COLO829 (cell line): ENCODE measurements at places on chromosomes 5 and 9.

DNA sequence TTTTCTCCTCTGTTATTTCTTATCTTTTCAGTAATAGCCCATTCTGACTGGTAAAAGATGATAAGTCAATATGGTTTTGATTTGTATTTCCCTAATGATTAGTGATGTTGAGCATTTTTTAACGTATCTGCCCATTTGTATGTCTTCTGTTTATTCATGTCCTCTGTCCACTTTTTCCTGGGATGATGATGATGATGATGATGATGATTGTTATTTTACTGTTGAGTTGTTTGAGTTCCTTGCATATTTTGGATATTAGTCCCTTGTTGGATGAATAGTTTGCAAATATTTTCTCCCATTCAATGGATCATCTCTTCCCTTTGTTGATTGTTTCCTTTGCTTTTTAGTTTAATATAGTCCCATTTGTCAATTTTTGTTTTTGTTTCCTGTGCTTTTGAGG, 27.0 kb downstream of the UTP15 start:
- no peak for DNase-seq

- no peak for DNase-seq
These were observed 31.0 kb upstream of the HMCN2 start for GRCh38 chr9:130234340-130235260.

- DNase-seq = no peak
These were observed 379.9 kb upstream of the DMAC1 start for GRCh38 chr9:8179381-8180053.

- DNase-seq = no peak
These were observed 980 bp upstream of the RHOBTB3 start for GRCh38 chr5:95730011-95730700.

- no peak for DNase-seq
These were observed 67.0 kb upstream of the HAPLN1 start for GRCh38 chr5:83787631-83788030.

GRCh38 chr5:38463634-38464521, 92.6 kb downstream of the LIFR start:
- DNase-seq = peak; percentile 72

- DNase-seq = no peak
These were observed 27.1 kb downstream of the RFX3 start for GRCh38 chr9:3498691-3499090.

DNA sequence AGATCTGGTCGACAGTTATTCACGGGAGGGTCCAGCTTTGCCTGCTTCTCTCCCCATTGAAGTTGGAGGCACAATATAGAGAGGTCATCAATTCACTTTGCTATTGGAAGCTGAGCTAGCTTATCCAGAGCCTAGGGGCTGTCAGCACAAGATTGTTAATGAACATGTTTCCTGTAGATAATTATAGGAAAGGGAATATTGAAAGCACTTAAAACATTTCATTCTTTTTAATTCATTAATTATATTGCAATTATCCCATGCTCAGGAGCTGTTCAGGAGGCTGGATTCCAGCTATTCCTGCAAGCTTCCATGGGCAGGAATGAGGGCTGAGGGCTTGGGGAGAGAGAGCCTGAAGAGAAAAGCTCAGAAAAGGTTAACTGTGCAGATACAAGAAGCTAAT, 153.1 kb upstream of the BRINP1 start:
- no peak for DNase-seq

DNA sequence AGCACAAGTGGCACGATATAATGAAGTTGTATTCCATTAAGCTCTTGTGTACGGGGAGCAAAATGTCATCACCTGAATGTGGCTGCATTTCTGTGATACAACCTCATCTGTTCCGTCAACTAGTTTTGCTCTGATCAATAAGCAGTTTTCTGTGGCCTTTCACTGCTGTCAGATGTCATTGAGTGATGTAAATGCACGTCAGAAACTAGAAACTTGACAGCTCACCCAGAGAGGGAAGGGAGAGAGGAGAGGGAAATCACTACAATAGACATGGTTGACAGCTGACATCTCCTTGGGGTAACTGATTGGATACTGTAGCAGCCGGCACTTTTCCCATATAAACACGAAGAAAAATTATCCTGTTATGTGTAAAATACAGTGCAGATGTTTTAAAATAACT, 62.7 kb downstream of the SNX24 start:
- no peak for DNase-seq

DNA sequence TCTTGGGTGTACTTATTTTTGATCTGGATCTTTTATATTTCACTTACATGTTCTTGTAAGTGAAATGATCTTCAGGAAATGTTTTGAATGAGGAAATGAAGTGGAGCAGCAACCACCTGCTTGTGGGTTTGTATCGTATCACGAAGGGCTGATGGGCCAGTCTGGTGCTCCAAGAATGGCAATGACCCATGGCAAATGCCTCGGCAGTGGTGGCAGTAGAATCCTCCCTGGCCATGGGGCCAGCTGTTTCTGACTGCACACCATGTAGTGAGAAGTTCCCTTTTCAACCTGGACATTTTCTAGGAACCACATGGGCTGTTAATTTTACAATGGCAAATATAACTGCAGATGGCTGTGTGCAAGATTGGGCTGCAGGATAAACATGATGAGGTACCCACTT, 29.9 kb downstream of the MAT2B start:
- no peak for DNase-seq

- DNase-seq = no peak
These were observed 138.9 kb upstream of the KLF4 start for GRCh38 chr9:107628444-107628843.

DNA sequence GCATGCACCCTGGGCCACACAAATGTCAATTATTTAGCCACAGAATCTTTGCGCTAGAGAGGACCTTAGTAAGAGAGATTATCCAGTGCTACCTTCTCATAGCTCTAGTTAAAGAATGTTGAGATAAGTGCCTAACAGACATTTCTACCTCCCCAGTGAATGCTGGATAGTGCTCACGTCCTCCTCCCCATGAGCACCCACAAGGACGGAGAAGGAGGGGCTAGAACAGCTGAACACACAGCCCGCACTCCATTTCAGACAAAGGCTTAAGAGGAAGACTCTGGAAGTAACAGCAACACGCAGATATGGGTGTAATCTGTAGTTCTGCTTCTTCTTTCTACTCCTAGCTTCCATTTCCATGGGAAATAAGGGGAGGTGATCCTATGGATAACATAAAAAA, 120.5 kb downstream of the FEM1C start:
- no peak for DNase-seq

- no peak for DNase-seq
These were observed 189.8 kb upstream of the SH3GL2 start for GRCh38 chr9:17389026-17389425.

DNA sequence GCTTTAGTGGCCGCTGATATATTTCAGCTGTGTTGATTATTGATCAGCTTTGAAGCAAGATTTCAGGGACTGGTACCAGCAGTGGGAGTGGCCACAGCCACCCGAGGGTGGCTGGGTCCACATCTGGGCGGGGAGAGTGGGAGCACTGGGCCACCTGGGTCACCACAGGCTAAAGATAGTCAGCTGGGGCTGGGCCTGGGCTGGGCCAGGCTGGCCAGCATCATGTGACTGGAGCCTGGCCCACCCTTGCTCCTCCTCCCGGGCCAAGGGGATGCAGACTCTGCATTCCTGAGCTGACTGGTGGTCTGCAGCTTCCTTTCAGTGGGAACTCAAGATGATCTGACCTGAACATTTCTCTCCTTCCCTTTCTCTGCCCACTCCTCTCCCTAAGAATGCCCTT, 27.1 kb downstream of the LARP1 start:
- no peak for DNase-seq

DNA sequence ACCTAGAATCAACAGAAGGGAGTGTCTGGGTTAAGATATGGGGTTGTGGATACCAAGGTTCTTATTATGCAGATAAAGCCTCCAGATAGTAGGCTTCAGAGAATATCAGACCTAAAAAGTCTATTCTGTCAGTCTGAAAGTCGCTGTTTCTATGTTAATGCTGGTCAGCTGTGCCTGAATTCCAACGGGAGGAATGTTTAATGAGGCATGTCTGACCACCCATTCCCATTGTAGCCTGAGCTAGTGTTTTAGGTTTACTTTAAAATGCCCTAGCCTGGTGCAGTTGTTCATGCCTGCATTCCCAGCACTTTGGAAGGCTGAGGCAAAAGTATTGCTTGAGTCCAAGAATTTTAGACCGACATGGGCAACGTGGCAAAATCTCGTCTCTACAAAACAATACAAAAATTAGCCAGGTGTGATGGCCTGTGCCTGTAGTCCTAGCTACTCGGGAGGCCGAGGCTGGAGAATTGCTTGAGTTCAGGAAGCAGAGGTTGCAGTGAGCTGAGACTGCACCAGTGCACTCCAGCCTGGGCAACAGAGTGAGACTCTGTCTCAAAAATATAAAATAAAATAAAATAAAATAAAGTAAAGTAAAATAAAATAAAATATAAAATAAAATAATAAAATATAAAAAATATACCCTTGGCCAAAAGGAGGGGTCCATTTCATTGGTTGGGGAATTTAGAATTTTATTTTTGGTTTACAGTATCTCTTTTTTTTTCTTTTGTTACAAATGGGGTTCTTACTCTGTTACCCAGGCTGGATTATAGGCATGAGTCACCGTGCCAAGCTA, 7.8 kb upstream of the SOX30 start:
- DNase-seq = no peak

DNA sequence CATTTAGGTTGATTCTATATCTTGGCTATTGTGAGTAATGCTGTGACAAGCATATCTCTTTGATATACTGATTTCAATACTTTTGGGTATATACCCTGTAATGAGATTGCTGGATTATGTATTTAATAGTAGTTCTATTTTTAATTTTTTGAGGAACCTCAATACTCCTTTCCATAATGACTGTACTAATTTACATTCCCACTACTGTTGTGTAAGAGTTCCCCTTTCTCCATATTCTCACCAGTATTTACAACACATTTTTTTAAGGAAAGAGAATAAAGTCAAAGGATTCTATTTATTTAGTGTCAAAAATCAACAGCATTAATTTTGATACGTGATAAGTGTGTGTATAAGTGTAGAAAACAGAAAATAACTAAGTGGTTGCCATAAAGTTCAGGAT, 356.4 kb upstream of the EDIL3 start:
- no peak for DNase-seq

DNA sequence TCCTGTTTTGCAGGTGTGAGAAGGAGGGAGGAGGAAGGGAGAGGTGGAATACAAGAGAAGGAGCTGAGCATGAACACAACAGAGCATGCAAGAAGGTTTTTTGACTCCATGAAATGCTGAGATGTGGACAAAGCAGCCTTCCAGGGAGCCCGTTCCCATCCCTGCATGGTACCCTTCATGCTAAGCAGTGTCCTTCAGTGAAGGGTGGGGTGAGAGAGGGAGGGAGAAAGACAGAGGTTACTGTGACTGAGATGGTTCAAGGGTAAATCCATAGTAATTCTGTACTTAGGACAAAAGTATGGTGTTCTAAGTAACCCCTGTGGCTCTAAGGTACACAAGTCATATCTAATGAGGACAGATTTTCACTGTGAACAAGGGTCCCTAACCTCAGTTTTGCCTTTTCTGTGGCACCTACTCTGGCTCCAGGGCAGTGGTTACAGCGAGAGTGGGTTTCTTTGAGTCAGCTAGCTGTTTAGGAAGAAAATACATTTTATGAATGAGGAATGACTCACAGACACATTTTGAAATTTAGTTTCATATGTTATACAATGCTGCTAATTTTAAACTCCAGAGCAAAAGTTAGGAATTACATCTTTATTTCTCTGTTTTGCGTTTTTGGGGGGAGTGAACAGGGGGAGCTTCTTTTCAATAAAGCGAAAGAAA, 184.9 kb upstream of the SLC12A2 start:
- DNase-seq = no peak

DNA sequence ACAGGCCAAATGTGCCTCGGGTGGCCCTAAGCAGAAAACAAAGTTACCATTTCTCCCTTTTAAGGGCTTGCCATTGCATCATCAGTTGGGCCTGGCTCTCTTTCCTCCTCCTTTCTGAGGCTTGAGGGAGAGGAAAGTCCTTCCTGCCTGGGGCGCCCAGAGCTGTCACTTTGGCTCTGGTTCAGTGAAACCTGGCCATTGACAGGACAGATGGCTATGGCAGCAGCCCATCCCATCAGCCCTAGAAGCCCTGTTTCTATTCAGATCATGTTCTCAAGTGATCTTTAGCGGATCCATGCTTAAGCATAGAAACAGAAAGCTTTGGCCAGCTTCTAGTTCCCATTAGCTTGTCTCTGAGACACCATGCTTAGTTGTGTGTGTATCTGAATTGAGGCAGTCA, 293.4 kb downstream of the YTHDC2 start:
- DNase-seq = no peak

DNA sequence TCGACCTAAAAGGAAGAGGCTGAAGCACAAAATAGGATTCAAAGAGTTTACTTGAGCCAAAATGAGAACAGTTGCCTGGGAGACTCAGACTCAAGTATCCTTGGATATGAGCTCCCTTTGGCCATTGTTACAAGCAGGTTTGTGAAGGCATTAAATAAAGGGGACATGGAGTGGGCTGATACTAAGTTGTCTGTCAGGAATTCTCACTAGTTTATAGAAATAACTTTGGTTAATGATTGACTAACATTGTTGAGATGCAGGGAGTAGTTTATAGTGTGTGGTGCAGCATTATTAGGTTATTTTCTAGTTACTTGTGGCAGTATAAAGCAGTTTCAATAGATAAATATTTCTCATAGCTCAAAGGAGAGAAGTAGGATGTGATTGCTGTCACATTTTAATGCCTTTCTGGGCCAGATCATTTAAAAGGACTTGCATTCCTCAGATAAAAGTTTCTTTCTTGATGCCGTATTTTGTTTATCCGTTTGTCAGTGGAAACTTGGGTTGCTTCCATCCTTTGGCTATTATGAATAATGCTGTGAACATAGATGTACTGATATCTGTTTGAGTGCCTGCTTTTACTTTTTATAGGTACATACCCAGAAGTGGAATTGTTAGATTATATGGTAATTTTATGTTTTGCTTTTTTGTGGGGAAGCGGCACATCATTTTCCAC, 9.1 kb downstream of the AP3S1 start:
- DNase-seq = no peak

DNA sequence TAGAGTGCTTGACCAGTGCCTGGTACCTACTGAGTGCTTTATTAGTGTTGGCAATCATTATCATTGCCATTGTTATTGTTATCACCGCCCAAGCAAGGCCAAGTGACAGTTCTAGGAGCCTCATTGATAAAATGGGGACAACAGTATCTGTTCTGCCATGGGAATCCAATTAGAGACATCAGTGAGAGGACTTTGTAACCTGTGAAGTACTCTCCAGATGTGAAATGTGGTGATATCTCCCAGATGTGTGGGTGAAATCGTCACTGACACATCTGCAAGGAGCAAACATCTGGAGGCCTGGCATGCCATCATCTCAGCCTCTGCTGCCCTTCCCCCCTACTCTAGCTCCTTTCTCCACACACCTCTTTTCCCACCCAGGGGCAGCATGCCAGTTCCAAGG, 260.8 kb downstream of the PAPPA start:
- DNase-seq = no peak

DNA sequence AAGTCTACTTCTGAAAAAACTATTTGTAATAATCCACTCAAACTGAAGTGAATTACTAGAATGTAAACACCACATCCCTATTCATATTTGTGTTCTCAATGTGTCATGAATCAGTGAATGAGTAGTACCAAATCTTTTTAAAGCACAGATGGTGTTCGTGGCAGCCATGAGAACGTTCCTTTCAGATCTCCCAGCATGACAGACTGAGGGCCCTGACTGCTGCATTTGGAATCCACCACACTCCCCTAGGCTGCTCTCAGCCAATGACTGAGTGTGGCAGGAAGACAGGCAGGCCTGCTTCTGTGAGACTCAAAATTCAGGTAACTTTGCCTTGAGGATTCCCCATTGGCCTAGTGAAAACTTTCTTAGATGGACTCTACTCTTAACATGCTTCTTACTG, 10.9 kb upstream of the JMY start:
- DNase-seq = no peak
